ENCODE measurements at places on chromosomes 6 and 20.

DNA sequence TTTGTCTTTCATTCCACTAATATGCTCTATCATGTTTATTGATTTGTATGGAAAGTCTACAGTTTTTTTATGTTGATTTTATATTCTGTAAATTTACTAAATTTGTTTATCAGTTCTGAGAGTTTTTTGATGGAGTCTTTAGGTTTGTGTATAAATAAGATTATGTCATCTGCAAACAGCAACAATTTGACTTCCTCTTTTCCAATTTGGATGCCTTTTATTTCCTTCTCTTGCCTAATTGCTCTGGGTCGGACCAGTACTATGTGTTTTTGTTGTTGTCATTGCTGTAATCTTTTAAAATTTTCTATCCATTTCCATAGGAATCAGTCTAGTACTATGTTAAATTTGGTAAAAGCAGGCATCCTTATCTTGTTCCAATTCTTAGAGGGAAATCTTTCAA is 31.5 kb upstream of the POLR1H start:
- DNase-seq: no peak

DNA sequence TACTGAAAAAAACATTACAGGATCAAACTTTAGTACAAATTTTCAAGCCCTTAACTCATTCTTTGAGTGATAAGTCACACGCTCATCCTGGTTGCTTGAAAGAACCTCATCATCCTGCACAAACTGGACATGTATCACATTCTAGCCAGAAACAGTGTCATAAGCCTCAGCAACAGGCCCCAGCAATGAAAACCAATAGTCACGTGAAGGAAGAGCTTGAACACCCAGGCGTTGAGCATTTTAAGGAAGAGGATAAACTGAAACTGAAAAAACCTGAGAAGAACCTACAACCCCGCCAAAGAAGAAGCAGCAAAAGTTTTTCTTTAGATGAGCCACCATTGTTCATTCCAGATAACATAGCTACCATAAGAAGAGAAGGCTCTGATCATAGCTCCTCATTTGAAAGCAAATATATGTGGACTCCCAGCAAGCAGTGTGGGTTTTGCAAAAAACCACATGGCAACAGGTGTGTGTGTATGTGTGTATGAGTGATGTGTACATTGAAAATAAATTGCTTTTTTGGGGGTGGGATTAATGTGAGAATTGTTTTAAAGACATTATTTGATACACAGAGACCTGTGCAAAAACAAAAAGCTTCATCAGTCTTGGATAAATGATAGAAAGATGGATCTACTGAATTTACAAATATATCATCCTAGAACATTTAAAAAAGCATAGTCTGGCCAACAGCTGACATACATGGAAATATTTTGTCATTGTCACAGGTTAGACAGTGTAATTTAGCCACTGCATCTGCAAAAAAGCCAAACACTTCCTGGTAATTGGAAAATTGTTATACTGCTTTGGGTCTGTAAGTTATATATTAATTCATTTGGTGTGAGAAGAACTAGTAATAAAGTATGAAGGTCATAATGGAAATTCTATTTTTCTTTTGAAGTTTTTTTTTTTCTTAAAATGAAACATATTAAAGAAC is 50.1 kb downstream of the PHF3 start:
- DNase-seq: no peak

GRCh38 chr6:164023535-164023934 is 609.0 kb downstream of the QKI start:
- DNase-seq: no peak

DNA sequence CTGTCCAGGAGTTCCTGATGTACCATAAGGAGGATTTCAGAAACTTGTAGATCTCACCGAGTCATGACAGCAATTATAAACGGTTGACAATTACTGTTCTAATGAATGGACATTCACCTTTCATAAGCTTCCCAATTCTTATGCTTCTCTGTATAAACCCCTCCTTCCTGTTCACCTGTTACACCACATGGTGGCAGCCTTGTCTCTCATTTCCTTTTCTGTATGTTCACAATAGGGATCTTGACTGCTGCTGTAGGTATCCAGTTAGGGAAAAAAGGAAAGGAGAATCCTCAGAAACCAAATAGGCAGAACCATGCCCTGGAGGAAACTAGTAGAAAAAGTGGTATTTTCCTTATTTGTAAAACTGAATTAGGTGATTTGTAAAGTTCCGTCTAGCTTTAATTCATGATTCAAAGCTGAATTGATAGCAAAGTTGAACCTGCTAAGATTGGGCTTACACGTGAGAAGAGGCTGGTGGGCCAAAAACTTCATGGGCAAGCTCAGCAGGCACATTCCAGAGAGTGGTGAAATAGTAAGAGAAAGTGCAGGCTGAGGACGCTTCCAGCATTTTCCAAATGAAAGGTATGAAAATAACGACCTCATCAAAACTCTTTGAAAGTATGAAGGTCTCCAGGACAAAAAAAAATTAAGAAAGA is 29.0 kb upstream of the TBPL1 start:
- peak; percentile 31 for DNase-seq

DNA sequence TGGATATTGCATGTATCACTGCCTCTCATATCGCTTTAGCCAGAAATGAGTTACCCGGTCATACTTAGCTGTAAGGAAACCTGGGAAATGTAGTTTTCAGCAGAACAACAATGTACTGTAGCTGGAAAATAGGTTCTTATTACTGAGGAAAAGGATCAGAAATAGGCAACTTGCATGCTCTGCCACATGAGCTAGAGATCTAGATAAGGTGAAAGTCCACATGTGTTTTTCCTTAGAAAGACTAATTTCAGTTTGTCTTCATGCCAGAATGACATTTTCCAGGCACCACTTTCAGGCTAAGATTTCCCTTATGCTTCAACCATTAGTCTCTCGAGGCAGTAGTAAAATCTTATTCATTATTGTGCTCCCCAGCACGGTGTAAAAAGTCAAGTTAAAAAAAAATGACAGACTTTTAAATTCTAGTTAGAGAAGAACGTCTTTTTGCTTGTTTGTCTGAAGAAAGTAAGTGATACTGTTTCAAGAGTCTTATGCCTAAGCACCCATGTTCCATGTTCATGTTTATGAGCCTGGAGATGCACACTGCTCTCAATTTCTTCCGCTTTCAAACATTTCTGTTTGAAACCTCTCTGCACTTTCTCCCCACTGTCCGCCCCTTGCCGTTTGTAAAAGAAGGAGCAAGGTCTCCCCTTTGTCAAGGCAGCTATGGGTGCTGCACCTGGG is 67.6 kb downstream of the ZNF831 start:
- DNase-seq: no peak

DNA sequence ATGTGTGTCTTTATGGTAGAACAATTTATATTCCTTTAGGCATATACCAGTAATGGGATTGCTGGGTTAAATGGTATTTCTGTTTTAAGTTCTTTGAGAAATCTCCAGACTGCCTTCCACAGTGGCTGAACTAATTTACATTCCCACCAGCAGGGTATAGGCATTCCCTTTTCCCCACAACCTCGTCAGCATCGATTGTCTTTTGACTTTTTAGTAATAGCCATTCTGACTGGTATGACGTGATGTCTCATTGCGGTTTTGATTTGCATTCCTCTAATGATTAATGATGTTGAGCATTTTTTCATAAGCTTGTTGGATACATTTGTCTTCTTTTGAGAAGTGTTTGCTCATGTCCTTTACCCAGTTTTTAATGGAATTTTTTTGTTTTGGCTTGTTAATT is 5.3 kb upstream of the TASP1 start:
- DNase-seq: no peak

DNA sequence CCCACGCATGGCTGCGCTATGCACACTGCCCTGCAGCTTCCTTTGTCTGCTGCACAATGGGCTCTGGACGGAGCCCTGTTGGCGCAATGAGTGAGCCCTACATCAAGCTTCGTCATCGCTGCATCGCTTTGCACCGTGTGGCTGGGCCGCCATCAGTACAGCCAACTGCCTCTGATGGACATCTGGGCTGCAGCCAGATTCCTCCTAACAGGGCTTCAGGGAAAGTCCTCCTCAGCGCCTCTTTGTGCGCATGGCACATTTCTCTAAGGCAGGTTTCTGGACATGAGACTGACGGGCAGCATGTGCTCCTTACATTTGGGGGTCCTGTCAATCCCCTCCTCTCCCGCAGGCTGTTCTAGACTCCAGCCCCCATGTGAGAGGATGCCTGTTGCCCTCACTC is 29.7 kb upstream of the ANGPT4 start:
- no peak for DNase-seq

DNA sequence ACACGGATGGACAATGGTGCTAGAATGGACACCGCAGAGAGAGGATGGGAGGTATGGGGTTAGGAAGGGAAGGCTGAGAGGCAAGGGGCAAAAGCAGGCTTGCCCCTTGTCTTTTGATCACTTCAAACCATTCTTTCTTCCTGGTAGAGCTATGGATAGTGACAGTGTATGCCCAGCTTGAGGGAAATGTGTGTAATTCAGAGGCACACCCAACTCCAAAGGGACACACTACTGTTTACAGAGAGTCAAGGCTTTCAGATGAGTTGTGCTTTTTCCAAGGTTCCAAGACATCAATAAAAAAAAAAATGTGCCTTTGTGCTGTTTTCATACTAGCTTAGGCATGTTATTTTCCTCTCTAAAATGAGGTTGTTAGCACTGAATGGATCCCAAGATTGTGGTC is 185.0 kb downstream of the MCHR2 start:
- no peak for DNase-seq

DNA sequence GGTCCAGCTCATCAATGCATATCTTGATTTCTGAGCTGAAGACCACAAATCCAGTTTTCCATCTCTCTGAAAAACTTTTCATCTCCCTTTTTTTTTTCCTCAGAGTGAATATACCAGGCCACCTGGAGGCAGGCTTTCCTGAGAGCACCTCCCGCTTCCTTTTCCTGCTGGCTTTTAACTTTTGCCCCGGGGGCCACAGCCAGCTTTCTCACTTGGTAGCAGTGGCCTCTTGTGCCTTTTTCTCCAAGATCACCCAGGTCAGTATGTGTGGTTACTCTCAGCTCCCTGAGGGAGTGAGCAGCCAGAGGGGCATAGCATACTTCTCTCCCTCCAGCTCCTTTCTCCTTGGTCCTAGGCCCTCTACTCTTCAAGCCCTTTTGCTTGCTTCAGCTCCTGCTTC is at the start of gene BTN1A1:
TSS of gene BTN1A1 (plus strand) at position 202 of the 400 bp plus-strand sequence. CDS start 984 bp downstream, outside the sequence.
- no peak for DNase-seq

DNA sequence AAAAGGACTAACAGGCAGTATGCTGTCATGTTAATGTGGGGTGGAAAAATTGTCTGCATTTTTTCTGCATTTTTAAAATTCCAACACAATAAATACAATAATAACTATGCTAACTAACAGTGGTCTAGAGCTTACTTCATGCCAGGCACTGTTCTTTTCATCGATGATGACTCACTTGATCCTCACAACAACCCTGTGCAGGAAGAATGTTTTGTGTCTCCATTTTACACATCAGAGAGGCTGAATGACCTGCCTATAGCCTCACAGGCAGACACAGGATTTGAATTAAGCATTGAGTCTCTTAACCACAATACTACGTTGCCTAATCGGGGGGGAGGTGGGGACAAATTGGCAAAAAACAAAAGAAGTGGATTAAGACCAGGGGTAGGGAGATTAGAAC is 26.9 kb upstream of the FANCE start:
- DNase-seq: peak; percentile 8

- DNase-seq: no peak
Observed at GRCh38 chr6:150152891-150153876, 10.3 kb downstream of the PPP1R14C start.

DNA sequence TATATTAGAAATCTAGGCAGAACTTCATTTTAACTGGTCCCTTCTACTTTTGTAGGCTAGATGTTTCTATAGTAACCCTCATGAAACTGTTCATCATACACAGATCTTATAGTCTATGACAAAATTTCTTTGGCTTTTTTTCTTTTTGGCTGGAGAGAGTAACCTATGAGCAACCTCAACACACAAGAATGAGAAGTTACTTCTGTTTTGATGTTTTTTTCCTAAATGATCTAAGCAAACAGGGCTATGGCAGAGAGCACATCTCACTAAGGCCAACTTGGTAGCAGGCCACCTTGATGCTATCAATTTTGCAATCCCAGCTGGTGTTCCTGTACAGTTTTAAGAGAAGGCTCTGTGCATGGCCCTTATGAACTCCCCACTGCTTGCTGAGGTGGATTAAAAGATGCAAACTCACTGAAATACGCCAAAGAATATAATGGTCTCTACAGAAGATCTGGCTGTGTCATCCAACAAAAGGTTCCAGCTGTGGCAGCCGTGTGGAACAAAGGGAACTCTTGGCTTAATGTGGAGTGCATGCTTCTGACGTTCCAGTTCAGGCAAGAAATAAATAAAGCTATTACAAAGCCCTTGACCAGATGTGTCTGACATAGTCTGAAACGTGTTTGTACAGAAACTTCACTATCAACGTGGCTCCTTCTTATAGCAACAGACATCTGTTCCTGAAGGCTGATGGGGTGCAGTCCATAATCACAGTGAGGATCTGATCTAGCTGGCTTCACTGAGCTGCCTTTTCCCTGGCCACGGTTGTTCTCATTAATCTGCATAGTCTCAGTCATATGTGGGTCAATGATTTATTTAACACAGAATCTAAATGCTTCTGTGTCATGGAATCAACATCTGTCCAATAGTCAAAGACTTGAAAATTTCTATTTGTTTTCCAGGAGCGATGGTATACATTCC is 481.1 kb downstream of the BMP2 start:
- no peak for DNase-seq

- DNase-seq: no peak
Observed at GRCh38 chr6:154485815-154486214, 24.7 kb downstream of the CNKSR3 start.

DNA sequence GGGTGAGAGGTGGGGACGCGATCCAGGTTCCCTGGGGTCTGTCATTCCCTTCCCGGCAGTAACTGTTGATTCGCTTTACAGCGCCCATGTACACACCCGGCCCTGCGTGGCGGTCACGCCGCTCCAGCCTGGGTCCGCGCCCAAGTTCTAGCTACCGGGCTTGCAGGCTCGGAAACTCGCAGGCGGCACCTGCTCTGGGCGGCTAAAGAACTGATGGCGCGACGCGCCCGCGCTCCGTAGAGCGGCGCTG is 1.4 kb upstream of the POU3F2 start:
- no peak for DNase-seq

DNA sequence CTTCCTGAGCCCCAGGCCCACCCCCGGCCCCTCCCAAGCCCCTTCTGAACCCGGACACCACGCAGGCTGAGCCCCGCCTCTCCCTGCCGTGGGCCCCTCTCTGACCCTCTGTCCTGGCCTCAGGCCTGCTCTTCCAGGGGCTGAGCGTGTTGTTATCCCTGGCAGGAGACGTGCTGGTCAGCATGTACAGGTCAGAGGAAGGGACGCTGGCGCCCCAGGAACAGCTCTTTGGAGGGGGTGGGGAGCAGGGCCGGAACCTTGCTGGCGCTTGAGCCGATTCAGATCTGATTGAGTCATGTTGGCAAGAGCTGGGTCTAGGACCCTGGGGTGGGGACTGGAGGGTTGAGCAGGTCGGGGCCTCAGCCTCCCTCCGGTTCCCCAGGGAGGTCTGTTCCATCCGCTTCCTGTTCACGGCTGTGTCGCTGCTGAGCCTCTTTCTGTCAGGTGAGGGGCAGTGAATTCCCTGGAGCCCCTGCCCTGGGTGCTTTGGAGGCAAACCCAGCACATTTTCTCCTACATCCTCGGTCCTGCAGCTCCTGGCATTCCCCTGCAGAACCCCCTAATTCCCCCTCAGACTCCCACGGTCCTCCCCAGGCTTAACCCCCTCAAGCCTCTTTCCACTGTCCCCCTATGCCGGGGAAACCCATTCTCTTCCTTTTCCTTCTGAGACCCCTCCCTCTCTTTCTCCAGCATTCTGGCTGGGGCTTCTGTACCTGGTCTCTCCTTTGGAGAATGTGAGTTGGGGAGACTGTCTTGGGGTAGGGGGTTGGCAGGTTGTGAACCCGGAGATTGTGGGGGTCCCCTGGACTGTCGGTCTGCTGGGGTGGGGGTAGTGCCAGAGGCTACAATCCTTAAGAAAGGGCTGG is 2.0 kb downstream of the SPAG4 start:
- peak; percentile 43 for DNase-seq

GRCh38 chr6:36230371-36230770 is 33.8 kb downstream of the BRPF3 start:
- DNase-seq: no peak

Measured in T1000 (cell line).